ENCODE measurements at places on chromosomes 1 and 21.

DNA sequence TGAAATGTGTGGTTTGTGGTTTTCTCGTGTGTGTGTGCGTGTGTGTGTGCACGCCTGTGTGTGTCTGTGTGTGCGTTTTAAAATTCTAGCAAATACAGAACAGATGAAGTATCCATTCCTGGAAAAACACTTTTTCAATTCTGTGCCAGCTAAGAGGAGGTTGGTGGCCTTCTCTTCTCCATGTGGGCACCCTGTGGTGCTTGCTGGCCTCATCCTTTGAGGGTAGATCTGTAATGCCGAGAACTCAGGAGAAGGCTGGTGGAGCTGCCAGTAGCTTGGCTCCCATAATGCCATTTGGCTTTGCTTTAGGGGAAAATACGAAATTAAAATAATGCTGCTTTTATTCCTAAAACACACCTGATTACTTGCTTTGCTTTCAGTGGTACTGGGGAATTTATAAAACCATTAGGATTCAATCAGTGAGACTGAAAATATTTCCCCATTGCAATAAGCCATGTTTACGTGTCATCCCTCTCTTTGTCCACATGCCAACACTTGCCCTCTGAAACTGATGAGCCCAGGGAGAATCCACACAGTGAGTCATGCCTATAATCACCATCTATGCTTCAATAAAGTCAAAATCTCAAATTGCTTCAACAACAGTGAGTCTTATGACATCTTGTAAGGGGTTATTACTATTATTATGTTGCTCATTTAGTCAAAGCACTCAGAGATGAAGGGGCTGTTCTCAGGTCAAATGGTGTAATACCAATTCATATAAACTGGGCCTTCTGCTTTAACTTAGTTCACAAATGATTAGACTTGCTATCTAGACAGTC, 39.2 kb downstream of the ABCA4 start:
- DNase-seq: no peak

DNA sequence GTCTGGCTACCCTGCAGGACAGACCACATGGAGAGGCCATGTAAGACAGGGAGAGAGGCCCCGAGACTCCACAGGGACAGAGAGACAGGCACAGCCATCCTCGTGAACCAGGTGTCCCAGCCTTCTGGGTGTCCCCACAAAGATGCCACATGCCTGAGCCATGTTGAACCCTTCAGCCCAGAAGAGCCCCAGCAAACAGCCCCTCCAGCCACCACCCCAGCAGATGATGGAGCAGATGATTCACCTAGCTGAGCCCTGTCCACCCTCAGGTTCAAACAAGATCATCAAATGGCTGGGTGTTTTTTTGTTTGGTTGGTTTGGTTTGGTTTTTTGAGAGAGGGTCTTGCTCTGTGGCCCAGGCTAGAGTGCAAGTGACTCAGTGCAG, 78.7 kb downstream of the DHRS3 start:
- DNase-seq: no peak

DNA sequence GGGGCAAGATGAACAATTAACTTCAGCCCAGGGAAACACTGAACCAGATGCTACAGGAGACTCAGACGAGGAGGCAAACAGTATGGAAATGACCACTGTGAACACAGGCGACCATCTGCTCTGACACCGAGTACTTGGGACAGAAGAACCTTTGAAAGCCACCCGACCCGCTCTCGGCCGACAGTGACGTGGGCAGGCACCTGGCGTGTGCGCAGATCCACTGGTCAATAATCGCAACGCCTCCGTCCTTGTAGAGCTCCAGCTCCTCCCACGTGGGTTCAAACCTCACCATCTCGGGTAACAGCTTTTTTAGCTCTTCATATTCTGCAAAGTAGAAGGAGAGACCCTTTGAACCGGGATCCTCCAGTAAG, 20.3 kb downstream of the POFUT2 start:
- no peak for DNase-seq

DNA sequence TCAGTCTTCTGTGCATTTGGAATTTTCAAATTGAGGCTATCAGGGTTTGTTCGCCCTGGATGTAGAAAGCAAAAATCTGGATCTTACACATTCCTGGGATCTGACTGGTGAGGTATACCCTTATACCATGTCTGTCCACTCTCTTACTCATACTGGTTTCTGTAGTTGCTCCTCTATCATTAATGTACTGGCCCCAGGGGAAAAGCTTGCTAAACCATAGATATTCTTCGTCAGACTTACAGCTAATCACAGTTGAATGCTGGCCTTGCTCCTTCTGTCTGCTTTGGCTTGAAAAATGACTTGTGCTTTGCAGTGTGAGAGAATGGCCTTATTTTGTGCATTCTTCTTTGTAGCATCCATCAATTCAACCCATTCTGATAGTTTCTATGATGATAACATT, 30.5 kb downstream of the TBCE start:
- DNase-seq: no peak

- DNase-seq: no peak
Measured at GRCh38 chr1:177309880-177310279, 139.1 kb downstream of the BRINP2 start.
